Right renal cortex interstitium (tissue), 3 donors: ENCODE measurements at places on chromosomes 12 and 14. TPM values are rescaled to one million over a fixed set of nuclear protein-coding genes. Genes with fewer than 3 reads are reported as not detected.

The SERPINA4 gene
- 1.6 TPM for polyA plus RNA-seq

The PMCH gene
- polyA plus RNA-seq: 0.36 TPM

The PAPLN gene
- 24.4 TPM for polyA plus RNA-seq

The RNF212B gene
- polyA plus RNA-seq: 1.6 TPM

The MIP gene
- not detected for polyA plus RNA-seq

The LAG3 gene
- 1.7 TPM for polyA plus RNA-seq

The KRT77 gene
- polyA plus RNA-seq: not detected

The TAS2R7 gene
- not detected for polyA plus RNA-seq

The MYF6 gene
- polyA plus RNA-seq: 0.17 TPM

The MMP19 gene
- polyA plus RNA-seq: 0.47 TPM

The IFI27L2 gene
- 24.2 TPM for polyA plus RNA-seq

The EPS8 gene
- 62.4 TPM for polyA plus RNA-seq

DNA sequence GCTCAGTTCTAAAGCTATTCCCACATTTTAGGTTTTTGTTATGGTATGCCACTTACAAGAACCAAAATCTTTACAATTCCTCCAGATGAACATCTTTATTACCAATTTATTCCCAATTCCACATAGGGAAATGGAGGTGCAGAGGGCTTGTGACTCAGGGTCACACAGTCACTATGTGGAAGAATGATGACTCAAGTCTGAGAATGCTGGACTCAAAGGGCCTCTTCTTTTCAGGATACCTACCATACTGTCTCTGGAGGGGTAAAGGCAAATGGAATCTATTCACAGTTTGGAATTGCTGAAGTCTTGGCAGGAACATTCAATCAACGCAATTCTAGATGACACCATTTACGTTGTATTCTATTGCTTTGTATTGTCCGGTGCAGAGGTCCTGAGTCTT is 48.2 kb upstream of the MANSC4 start:
- no peak for DNase-seq

DNA sequence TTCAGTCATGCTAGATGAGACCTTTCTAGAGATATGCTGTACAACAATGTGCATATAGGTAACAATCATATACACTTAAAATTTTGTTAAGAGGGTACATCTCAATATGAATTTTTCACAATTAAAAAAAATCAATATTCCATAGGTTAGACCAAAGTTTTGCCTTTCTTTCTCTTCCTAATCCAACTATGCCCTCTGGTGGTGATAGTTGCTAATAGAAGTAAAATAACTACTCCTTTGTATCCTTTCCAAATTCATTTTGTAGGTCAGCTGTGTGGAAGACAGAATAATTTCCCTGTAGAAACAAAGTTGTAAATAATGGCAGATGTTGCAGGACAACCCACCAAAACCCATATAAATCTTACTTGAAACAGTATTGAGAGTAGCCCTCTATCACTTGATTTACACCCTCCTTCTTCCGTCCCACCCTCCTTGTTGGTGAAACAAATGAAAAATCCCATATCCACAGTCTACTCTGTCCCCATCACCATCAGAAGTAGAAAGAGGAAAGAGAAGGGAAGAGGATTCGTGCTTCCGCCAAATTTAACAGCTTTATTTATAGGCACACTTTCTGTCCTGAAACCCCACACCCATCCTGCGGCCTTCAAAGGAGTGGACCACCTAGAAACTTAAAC is 34.2 kb upstream of the KICS2 start:
- peak; percentile 52 for DNase-seq

DNA sequence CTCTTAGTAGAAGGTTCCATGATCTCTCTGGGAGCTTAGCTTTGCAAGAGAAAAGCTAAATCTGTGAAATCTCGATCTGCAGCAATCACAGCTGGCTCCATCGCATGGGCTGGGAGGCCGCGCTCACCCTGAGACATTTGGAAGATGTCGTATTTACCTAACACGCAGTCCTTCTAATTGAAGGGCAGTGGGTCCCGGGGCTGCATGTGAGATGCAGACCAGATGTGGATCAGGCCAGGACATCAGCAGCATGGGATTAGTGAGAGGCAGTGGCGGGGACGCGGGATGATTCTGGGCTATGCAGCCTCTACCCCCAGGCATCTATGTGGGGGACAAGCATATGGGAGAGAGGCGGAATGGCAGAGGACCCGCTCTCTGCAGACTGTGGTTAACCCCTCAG is 312.4 kb upstream of the RTL1 start:
- DNase-seq: no peak

DNA sequence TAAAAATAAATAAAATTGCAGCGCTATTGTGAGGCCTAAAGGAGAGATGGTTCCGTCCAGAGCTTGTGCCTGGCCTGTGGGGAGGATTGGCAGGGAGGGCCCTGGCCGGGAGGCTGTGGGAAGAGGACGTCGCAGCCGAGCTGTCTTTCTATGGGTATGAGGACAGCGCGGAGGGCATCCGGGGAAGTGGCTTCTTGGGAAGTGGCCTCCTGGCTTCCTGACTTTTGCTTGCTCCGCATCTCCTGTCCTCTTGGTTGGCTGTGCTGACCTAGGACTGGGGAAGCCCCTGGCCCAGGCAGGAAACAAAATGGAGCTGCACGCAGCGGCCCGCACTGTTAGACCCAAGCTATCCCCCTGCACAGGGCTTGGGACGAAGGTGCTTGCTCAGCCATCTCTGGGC is 22.2 kb upstream of the MEG3 start:
- DNase-seq: no peak

DNA sequence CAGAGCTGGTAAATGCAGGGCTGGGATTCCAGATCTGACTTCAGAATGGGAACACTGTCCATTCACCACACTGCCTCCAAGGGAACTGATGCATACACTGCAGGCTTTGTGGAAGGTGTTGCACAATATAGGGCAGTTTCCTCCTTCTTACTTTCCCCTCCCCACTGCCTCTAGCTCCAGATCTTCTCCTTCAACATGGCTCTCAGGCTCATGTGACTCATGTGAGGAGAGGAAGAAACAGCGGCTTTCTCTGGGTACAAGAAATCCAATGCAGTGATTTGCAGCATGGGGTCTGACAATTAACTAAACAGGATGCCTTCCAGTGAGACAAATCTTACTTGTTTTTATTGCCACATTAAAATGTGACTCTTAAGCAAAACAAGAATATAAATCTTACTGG is 447.6 kb upstream of the CCDC196 start:
- peak; percentile 41 for DNase-seq

DNA sequence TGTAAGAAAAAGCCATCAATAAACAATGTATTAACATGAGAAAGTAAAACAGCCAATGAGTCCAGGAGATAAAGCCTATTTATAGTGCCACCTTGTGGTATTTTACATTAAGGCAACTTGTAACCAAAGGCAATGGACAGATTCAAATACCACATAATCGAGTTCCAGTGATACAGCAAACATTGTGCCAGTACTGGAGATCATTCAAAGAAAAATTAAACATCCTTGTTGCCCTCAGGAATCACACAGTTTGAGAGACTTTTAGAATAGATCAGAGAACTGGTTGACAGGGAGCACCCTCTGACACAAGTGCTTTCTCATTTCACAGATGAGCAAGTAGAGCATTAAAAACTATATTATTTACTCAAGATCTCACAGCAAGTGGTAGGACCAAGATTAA is 98.1 kb downstream of the DDHD1 start:
- no peak for DNase-seq

- DNase-seq: no peak
These were observed 209.1 kb upstream of the DAAM1 start for GRCh38 chr14:58979325-58979724.

GRCh38 chr12:52216807-52217206 is 16.2 kb upstream of the KRT7 start:
- DNase-seq: no peak

DNA sequence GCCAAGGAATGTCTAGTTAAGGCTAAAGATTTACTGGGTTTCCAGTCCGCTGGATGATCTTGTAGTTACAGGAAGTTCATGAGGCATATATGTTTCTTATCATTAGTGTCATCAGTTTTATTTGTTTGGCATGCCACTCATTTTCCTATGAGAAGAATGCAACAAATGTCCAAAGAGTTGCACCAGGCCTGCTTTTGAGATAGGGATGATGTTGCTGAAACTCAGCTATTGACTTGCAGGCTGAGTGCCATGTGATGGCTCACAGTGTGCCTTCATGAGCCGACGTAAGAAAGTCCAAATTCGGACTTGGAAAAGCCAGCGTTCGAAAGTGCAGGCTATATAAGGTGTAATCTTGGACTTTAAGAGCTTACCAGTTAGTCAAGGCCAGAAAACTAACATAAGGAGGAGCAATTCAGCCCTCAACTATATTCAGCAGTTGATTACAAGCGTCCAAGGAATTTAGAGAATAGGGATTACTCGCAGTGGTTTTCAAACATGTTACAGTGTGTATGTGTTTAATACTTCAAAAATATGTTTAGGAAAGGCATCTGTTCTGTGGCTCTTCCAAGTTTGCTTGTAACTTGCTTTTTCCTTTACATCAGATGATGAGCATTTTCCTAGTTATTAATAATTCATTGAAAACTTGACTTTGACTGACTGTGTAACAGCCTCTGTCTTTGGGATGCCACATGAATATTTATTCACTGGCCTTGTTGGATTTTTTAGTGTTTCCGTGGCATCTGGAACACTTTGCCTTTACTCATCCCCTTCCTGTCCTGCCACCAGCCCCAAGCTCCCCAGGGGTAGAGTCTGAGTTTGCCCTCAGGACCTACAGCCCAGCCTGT is 101.3 kb downstream of the LGMN start:
- no peak for DNase-seq

- DNase-seq: no peak
These were observed 16.2 kb upstream of the VSX2 start for GRCh38 chr14:74223016-74223415.

DNA sequence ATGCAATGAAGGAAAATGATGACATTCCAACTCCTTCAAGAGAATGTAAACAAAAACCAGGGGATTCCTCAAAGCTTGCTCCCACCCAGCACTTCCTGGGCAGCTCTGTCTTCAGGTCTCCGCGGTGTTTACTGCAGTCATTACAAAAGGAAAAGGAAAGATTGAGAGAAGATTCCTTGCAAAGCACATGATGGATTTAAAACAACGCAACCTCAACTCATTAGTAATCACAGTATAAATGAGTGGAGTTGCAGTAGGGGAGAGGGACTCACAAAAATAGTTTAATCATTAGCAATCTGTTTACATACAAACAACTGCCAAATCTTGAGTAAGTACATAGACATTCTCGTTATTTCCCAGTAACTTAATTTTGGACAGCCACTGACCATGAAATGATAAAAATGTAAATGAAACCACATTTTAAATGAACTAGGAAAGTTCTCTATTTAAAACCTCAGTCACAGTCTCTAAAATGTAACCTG is 49.7 kb upstream of the OVCH1 start:
- no peak for DNase-seq

DNA sequence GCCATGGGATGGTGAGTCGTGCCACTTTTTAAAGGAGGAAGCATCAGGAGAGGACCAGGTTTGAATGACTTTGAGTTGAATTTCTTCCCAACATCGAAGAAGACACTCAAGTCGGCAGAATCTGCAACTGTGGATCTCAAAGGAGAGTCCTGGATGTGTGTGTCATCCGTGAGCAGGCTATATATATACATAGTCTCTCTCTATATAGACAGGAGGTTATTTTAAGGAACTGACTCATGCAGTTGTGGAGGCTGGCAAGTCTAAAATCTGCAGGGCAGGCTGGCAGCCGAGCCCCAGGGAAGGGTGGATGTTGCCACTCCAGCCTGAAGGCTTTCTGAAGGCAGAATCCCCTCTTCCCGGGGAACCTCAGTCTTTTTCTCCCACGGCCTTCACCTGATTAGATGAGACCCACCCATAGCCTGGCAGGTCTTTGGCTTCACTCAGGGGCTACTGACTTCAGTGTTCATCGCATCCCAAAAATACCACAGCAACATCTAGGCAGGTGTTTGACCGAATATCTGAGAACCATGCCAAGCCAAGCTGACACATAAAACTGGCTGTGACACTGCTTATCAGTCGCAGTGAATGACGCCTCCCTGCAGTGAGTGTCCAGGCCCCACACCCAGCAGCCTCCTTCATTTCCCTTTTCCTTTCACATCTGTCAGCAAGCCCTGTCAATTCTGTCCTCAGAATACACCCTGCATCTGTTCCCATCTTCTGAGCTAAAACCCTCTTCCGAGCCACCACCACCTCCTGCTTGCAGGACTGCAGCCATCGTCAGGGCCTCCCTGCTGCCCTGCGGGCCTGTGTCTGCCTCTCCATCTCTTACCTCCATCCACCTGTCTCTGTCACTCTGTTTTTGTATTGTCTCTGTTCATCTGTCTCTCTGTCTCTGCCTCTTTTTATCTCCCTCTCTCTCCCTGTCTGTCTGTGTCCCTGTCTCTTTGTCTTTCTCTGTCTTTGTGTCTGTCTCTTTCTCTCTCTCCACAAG is 54.0 kb downstream of the ZNF664 start:
- no peak for DNase-seq

DNA sequence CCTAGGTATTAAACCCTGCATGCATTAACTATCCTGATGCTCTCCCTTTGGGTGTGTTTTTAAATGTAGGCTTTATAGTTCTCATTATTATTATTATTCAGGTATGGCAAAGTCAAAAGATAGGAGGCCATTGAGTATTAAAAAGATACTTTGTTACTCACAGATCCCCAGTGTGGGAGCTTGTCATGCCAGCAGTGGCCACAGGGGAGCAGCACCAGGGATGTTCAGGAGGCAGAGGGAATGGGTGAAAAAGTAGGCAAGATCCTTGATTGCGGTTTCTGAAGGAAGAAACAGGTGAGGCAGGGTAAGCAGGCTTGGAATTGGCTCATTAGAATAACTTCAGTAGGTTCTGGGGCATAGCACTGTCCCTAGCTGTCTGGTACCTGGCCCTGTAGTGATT is 382.2 kb downstream of the MED13L start:
- no peak for DNase-seq

- DNase-seq: no peak
These were observed 7.2 kb upstream of the LGALS3 start for GRCh38 chr14:55121628-55122439.
